ENCODE measurements at places on chromosomes 12 and 14.

DNA sequence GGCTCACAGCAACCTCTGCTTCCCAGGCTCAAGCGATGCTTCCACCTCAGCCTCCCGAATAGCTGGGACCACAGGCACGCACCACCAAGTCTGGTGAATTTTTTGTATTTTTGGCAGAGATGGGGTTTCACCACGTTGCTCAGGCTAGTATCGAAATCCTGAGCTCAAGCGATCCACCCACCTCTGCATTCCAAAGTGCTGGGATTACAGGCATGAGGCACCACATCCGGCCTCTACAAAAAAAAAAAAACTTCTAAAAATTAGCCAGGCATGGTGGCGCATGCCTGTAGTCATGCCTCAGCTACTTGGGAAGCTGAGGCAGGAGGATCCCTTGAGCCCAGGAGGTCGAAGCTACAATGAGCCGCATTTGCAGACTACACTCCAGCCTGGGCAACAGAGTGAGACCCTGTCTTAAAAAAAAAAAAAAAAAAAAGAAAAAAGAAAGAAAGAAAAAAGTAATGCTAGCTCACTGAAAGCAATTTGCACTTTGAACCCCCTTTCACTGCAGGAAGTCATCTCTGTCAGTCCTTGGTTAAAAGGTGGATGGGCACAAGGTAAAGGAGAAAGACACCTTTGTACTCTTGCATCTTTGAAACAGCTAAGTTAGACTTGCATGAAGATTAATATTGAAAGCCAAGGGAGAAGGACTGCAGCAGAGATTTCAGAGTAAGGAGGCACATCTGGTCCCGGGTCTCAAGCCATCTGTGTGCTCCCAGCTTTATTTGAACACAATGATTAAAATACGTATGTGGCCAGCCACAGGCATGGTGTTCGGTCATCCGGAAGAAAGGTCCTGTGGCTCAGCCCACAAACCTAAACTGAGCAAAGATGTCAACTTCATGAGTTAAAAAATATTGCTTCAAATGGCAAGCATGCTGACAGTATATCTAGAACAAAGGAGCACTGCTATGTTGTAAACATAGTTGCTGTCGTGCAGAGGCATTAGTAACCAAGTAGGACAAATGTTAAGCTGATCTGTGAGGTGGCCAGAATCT is 103.8 kb upstream of the HMGA2 start:
- no peak overlapping the region for H3K27ac ChIP-seq
- DNase-seq, result no peak
- H3K36me3 ChIP-seq, result no peaks in the 10 kb centered on the region
- H3K4me1 ChIP-seq, result peaks cover 50% of the 10 kb centered on the region
- H3K27me3 ChIP-seq, result peaks cover 27% of the 10 kb centered on the region
- H3K4me3 ChIP-seq, result no peak overlapping the region

GRCh38 chr12:39824505-39825212 is 205.1 kb upstream of the ABCD2 start:
- no peak for DNase-seq
- no peak overlapping the region for H3K4me3 ChIP-seq
- no peaks in the 10 kb centered on the region for H3K36me3 ChIP-seq
- no peaks in the 10 kb centered on the region for H3K27me3 ChIP-seq
- no peaks in the 10 kb centered on the region for H3K4me1 ChIP-seq

DNA sequence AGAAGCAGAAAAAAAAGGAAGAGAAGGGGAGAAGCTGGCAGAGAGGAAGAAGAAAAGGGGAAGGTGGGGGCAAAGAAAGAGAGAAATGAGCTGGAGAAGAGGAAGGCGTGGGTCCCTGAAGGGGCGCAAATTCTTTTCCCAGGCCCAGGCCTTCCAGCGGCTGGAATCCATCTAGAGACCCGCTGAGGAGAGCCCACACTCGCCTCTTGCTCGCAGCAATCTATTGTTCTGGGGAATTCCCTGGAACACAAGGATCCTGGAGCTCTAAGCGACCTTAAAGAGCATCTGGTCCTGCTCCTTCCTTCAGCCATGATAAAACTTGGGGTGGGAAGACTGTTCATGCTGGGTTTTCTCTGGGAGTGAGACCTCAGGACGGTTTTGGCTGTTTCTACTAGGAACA is 41.2 kb upstream of the FKBP4 start:
- no peak overlapping the region for H3K4me3 ChIP-seq
- no peaks in the 10 kb centered on the region for H3K4me1 ChIP-seq
- H3K36me3 ChIP-seq, result no peaks in the 10 kb centered on the region
- H3K27ac ChIP-seq, result no peak overlapping the region
- peaks cover 82% of the 10 kb centered on the region for H3K27me3 ChIP-seq
- DNase-seq, result no peak

- no peak for DNase-seq
- no peaks in the 10 kb centered on the region for H3K36me3 ChIP-seq
- no peaks in the 10 kb centered on the region for H3K27me3 ChIP-seq
Observed at GRCh38 chr12:131872154-131873051, 22.0 kb upstream of the ULK1 start.

DNA sequence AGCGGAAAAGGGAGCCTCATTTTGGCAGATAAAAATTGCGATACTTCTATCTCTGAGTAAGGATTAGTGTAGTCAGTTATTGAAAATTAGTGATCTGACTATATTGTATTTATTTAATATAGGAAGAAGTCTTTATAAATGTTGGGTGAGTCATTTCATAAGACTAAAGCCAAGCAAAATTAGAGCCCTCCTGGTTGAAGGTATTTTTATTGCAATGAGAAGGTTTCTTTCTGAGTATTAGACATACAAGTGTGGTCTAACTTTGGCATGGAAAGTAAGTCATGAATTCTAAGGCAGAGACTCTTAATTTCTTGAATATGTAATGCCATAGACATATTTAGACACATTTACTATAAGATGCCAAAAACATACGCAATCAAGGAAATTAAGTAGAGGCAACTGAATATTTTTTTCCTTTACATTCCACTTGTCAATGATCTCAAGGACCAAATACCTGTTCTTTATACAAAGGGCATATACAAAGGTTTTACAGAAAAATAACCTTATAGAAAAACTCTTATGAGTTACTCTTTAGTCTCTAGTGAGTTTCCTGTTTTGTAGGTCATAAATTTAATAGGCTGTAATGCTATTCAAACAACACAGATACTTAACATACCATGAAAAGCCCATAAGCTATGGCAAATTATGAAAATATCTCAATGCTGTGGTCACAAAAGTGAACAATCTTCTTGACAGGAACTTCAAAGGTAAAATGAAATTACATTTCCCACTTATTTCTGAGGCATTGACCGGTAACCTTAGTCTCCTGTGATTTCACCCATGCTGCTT is 156.6 kb upstream of the BTG1 start:
- H3K4me1 ChIP-seq, result peaks cover 25% of the 10 kb centered on the region
- no peak overlapping the region for H3K4me3 ChIP-seq
- no peak overlapping the region for H3K27ac ChIP-seq
- no peak for DNase-seq

GRCh38 chr14:72714094-72714493 is 179.8 kb downstream of the DPF3 start:
- no peaks in the 10 kb centered on the region for H3K27me3 ChIP-seq
- DNase-seq, result no peak
- peaks cover 20% of the 10 kb centered on the region for H3K4me1 ChIP-seq
- H3K36me3 ChIP-seq, result no peaks in the 10 kb centered on the region
- H3K4me3 ChIP-seq, result no peak overlapping the region
- H3K27ac ChIP-seq, result peak overlapping the region; percentile 24

- no peaks in the 10 kb centered on the region for H3K27me3 ChIP-seq
- H3K4me1 ChIP-seq, result peaks cover 8% of the 10 kb centered on the region
- H3K4me3 ChIP-seq, result no peak overlapping the region
Observed at GRCh38 chr12:75660107-75660530, 148.7 kb upstream of the KRR1 start.

DNA sequence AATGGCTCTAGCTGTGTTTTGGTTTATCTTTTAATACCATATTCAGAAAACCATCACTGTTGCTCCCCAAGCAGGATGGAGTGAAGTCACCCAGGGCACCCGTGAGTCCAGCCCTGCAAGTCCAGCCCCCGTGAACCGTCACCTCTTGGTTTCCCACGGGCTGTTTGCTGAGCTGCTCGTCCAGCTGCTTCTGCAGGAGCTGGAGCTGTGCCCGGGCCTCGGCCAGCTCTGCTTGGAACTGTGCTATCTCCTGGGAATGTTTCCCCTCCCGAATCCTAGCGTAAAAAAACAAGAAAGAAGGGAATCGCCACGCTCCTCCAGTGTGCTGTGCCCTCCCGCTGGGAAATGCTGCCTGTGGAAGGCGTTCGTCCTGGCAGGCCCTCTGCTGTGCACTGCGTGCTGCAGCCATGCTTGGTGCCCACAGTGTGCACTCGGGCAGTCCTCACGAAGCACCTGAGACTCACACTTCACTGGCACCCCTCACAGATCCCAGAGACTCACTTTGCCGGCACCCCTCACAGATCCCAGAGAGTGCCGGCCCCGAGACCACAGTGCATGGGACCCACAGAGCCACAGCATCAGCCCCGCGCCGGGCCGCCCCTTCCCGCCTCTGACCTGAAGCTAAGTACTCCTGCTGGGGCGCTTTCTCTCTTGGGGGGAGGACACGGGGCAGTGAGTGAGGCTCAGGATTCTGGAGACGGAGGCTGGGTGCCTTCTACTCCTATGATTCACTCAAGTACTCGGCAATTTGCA is 15.4 kb upstream of the ANKLE2 start:
- no peak overlapping the region for H3K4me3 ChIP-seq
- DNase-seq, result no peak
- no peaks in the 10 kb centered on the region for H3K27me3 ChIP-seq
- peaks cover 7% of the 10 kb centered on the region for H3K36me3 ChIP-seq

DNA sequence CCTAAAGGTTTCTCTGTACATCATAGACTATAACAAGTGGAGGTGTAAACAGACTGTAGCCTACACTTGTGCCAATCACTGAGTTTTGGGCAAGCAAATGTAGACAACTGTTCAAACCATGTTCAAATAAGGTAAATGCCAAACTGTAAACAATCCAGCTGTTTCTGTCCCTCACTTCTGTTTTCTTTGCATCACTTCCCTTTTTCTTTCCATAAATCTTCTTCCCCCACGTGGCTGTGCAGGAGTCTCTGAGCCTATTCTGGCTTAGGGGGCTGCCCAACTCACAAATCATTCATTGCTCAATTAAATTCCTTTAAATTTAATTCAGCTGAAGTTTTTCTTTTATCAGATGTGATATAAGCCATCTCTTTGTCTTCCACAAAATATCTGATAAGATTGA is 65.1 kb upstream of the CPM start:
- H3K27ac ChIP-seq, result no peak overlapping the region
- H3K4me3 ChIP-seq, result no peak overlapping the region
- no peaks in the 10 kb centered on the region for H3K36me3 ChIP-seq
- no peak for DNase-seq
- no peaks in the 10 kb centered on the region for H3K27me3 ChIP-seq
- H3K4me1 ChIP-seq, result no peaks in the 10 kb centered on the region

DNA sequence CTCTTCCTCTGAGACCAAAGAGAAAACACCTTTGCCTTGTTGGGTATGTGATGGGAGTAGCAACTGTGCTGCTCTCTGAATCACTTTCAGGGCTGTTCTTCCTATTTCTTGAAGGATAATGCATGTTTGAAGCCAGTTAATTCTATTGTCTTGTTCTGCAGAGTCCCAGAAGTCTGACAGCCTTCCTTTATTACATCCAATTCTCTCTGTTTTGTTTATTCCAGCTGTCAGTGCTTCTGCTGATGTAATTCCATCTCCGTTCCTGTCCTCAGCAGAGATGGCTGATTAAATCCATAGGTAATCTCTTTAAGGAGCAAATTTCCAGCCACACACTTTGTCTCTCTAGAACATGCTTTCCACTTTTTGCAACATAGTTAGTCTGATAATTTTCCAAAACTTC is 59.7 kb downstream of the MGAT4C start:
- no peaks in the 10 kb centered on the region for H3K36me3 ChIP-seq
- DNase-seq, result no peak
- no peak overlapping the region for H3K27ac ChIP-seq
- H3K4me1 ChIP-seq, result no peaks in the 10 kb centered on the region

DNA sequence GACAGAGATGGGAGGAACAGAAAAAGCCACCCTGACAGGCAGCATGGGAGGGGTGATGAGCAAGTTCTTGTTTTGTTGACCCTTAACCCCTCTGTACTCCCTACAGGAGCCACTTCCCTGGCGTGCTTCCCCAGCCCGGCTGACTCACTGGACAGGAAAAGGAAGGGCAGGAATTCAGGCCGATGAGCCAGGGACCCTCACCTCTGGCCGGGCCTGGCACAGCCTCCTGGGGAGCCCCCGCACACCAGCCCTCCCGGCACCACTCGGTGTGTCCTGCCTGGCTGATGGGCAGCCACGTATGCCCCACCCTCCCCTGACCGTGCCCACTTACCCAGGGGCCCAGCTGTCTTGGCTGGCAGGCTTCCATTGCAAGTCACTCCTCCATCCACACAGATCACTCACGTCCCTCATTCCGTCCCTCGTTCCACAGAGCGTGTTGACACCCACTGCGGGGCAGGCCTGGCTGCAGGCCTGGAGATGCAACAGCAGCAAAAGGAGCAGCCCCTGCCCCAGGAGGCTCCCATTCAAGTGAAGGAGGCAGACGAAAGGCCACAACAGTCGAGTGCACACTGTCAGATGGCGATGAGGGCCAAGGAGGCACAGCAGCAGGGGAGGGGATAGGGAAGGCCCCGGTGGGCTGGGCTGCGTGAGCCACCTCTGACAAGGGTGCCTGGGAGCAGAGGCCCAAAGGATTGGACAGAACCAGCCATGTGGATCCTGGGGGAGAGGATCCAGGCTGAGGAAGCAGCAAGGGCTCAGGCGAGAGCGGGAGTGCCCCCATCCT is 19.7 kb upstream of the CD9 start:
- DNase-seq, result no peak
- H3K27me3 ChIP-seq, result peaks cover 4% of the 10 kb centered on the region
- no peak overlapping the region for H3K4me3 ChIP-seq
- peak overlapping the region; percentile 26 for H3K27ac ChIP-seq
- peaks cover 1% of the 10 kb centered on the region for H3K36me3 ChIP-seq

GRCh38 chr12:26628234-26628633 is 204.8 kb downstream of the ITPR2 start:
- DNase-seq, result no peak
- H3K4me3 ChIP-seq, result no peak overlapping the region
- H3K4me1 ChIP-seq, result peaks cover 4% of the 10 kb centered on the region
- H3K36me3 ChIP-seq, result peaks cover 47% of the 10 kb centered on the region
- H3K27me3 ChIP-seq, result no peaks in the 10 kb centered on the region

DNA sequence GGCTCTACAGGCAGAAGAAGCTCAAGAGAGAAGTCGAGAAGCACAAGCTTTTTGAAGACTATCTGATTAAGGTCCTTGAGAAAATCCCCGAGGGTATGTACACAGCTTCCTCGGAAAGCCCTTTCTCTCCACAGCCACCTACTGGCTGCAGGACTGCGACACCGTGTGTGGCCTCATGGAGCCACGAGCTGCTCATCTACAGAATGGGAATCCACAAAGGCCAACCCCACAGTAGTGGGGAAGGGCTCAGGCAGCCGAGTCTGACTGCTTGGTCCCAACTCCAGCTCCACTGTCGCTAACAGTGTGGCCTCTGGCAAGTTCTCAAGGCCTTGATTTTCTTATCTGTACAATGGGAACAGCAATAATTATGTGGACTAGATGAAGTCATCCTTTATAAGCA is 2.5 kb downstream of the CCDC197 start:
- no peak overlapping the region for H3K27ac ChIP-seq
- H3K36me3 ChIP-seq, result no peaks in the 10 kb centered on the region
- DNase-seq, result no peak
- H3K4me1 ChIP-seq, result no peaks in the 10 kb centered on the region

Data from type B pancreatic cell (in vitro differentiated cells).